NCI-H2029 treated with DMSO at 0.1 percent for 48 hours (cell line): ENCODE measurements at places on chromosomes 12 and 14.

DNA sequence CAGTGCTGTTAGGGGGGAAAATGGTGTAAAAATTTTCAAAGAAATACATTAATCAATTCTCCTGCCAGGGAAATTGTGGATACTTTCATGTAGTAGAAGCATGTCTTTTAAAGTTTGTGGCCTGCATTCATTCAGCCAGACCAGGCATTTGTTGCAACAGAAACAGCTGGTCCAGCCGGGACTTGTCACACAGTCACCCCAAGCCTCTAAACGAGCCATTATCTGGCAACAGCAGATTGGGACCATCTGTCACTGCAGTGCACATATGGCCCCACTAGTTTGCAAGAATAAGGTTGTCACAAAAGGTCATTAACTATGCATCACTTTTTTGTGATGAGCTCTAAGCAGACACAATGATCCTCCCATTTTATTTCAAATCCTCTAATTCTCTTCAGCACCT, 193.9 kb downstream of the PHLDA1 start:
- no peak for DNase-seq

GRCh38 chr14:91341334-91341733, 76.3 kb downstream of the CCDC88C start:
- no peak for DNase-seq

GRCh38 chr12:121568518-121568917, 12.3 kb downstream of the KDM2B start:
- no peak for DNase-seq

- no peak for DNase-seq
Measured at GRCh38 chr14:95531473-95531872, 3.4 kb upstream of the GLRX5 start.

DNA sequence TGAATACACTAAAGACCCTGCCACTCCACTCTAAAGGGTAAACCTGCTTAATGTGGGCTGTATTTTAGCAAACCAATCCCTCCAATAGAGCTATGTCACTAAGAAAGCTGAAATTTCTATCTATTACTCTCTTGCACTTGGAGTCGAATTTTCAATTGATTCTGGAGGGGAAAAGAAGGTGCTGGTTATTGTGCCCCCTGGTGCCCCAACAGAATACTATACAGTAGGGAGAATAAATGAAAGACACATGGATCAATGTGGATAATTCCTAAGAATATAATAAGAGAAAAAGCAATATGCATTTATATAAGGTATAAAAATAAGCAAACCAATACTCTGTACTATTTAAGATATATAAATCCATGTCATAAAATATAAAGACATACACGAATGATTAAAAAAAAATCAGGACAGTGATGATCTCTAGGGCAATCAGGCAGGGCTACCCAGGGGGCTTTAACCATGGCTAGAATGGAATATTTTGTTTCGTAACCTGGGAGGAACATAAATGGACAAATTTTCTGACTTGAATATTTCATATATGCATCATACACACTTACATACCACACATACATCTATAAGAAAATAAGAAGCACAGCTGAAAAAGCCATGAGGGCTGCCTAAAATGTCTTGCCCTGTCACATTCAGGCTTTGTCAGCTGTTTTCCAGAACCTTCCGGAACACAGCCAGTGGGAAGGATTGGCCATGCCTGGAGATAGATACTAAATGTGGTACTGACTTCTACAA, 54.4 kb downstream of the EFCAB11 start:
- no peak for DNase-seq

- DNase-seq: no peak
Measured at GRCh38 chr14:92651758-92652406, 96.5 kb downstream of the LGMN start.

DNA sequence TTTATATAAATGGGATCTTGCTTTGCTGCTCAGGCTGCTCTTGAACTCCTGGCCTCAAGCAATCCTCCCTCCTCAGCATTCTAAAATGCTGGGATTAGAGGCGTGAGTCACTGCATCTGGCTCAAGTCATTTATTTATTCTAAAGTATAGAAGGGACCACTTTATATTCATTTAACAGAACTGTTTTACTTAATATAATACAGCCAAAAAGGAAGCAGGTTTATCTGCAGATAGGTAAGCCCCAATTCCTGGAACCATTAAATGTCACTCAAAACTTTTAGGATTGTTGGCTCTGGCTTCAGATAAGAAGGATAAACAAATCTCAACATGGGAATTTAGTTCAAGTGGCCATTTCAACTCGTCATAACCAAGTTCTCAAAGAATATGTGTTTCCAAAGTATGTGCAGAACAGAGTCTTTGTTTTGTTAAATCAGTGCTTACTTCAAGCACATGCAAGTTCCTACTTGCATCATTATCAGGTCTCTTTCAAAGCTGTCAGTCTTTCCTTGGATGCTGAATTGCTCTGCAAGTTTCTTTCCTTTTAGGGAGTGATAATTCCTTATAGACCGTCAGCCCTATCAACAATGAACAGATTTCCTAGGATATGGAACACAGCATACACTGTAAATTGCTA, 60.4 kb downstream of the KITLG start:
- no peak for DNase-seq

GRCh38 chr14:34018564-34019244, 67.8 kb upstream of the EGLN3 start:
- peak; percentile 86 for DNase-seq
